EH (cell line): ENCODE measurements at places on chromosomes 2 and 18.

- no peak for DNase-seq
Measured at GRCh38 chr2:105546628-105546974, 147.8 kb upstream of the FHL2 start.

DNA sequence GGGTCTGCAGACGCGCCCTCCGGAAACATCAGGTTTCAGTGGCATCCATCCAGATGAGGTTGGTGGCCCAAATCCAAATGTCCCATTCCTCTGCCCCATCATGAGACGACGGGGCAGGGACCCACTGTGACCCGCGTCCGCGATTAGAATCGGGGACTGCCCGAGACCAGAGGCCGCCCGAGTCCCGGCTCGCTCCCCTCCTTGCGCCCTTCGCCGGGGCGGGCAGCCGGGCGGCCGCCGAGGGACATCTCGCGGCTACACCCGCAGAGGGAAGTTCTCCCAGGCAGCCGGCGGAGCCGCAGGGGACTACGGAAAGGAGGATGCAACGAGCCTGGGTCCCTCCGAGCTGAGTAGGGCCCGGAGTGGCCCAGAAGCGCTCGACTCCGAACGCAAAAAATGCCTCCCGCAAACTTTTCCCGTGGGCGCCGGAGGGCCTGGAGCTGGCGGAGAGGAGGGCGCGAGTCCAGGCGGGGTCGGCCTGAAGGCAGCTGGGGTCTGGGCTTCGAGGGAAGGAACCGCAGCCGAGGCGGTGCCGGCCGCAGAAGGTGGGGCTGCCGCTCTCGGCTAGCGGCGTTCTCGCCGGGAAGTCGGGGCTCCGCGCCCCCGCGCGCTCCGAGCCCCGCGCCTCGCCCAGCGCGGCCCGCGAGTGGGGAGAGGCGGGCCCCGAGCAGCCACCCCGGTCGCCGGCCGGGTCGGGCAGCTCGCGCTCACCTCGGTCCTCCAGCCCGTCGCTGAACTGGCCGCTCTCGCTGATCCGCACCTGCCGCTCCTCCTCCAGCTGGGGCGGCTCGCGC is 580 bp downstream of the TMEM163 start:
- no peak for DNase-seq

GRCh38 chr2:7997279-7997678 is 684.6 kb upstream of the ID2 start:
- no peak for DNase-seq

DNA sequence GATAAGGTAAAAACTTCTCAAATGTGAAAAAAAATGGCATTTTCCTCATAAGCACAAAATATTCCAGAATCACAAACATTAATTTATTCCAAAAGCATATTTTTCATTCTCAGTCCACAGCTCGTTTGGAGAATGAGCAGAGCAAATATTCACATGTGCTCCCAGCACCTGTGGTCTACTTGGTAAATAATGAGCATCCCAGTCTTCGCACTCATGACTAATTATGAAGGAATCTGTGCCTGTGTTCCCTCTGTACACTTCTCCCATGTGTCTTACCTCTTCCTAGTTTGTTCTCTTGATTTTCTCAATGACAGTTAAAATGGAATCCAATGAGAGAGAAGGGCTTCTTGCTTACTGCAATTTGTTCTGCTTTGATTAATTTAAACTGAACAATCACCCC is 671.0 kb upstream of the SOX11 start:
- DNase-seq, result no peak

DNA sequence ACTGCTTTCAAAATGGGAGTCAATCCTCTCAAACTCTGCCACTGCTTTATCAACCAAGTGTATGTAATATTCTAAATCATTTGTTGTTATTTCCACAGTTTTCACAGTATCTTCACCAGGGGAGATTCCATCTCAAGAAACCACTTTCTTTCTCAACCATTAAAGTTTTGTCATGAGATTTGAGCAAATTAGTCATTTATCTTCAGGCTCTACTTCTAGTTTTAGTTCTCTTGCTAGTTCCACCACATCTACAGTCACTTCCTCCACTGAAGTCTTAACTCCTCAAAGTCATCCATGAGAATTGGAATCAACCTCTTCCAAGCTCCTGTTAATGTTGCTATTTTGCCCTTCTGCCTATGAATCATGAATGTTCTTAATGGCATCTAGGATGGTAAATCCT is 545.8 kb downstream of the ARHGAP15 start:
- DNase-seq, result no peak

GRCh38 chr2:127712999-127713398 is 11.7 kb downstream of the SFT2D3 start:
- DNase-seq, result no peak

- DNase-seq, result peak; percentile 4
Measured at GRCh38 chr18:72675394-72675793, 131.3 kb upstream of the CBLN2 start.
